Naive thymus-derived CD8-positive, alpha-beta T cell (primary cell): ENCODE measurements at places on chromosomes 3 and 15.

- DNase-seq, result no peak
Measured at GRCh38 chr3:38907426-38907825, 91.4 kb upstream of the SCN10A start.

GRCh38 chr15:78241017-78241416 is 6.7 kb upstream of the ACSBG1 start:
- DNase-seq, result peak; percentile 76

DNA sequence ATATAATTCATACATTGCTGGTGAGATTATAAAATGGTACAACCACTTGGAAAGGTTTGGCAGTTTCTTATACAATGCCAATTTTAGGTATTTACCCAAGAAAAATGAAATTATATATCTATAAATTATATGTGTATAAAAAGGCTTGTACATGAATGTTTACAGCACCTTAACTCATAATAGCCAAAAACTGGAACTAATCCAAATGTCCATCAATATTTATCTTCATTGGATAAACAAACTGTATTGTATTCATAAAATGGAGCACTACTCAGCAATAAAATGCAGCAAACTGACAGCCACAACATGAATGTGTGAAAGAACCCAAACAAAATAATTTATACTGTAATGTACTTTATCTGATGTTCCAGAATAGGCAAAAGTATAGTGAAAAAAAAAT is 33.6 kb upstream of the EIF5A2 start:
- DNase-seq, result no peak

DNA sequence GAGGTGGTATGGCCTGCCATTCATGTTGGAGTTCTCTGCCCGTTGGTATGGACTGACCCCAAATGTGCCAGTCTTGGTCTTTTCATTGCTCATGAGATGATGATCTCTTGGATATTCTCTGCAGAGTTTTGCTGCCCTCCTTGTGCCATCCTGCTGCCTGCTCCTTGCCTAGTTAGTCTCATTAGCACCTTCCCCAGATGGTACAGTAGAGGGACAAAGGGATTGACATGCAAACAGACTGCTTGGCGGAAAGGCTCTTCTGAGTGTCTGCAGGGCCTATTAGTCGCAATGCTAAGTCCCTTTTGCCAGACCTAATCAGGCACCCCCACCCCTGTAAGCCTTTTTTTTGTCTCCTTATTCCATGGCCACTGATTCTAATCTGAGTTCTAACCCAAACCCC is 90.6 kb downstream of the ARNT2 start:
- no peak for DNase-seq

GRCh38 chr15:40238532-40239403 is at the start of gene PAK6:
Gene PAK6, plus strand, starts transcription at chr15:40239063. Its CDS starts 25,723 bp downstream, at chr15:40264786.
- DNase-seq, result no peak

- peak; percentile 73 for DNase-seq
Measured at GRCh38 chr3:70120357-70120966, 120.9 kb downstream of the SAMMSON start.

DNA sequence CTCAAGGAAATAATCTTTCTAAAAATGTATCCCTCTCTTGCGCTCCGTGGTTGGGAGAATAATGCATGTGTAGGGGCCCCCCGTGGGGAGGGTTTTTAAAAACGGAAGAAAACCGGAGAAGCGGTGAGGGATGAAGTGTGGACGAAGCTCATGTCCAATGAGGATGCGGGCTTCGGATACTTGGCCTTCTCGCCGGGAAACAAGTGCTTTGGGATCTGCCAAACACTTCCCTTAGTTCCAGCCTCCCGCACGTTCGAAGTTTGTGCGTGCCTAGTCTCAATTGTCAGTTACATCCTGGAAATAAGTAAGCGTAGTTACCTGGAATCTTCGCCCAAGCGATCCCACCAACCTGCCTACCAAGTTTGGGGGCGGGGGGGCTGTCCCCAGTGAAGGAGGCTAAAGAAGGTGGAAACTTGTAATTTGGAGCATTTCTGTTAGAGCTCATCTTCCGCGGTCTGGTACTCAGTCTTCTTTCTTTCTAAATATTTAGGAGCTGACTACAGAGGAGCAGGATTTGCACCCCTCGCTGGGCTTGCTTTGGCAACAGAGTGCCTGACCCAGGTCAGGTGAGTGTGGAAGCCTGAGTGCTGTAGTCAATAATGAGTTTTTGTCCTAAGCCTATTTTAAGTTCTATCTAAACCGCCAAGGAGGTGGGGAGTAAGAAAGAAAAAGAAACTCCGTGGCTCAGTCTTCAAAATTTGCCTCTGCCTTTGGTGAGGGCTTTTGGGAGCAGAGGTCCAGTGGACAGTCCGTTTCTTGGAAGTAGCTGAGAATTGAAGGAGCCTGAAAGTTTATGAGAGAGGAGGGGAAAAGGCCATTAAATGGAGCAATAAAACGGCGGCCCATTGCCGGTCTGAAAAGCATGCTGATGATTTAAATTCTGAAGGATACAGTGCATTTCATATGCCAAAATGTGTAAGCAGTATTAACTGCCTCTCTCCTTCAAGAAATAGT is 1.1 kb downstream of the ITPR1 start:
- DNase-seq, result no peak

DNA sequence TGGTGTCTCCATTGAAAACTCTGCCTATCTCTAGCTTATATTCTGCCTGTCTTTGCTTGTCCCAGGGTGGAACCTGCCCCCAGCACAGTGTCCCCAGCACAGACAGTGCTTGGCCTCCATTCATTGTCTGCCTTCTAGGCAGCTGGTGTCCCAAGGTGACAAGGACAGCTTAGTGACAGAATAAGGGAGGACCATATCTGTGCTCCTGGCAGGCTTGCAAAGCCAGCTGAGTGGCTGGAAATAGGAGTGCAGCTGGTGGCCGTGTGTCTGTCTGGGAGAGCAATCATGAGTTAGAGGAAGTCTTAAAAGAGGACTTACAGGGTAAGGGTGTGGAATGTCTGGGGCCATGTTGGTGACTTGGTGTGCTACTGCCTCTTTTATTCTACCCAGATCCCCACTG is 33.4 kb downstream of the SCN5A start:
- no peak for DNase-seq

DNA sequence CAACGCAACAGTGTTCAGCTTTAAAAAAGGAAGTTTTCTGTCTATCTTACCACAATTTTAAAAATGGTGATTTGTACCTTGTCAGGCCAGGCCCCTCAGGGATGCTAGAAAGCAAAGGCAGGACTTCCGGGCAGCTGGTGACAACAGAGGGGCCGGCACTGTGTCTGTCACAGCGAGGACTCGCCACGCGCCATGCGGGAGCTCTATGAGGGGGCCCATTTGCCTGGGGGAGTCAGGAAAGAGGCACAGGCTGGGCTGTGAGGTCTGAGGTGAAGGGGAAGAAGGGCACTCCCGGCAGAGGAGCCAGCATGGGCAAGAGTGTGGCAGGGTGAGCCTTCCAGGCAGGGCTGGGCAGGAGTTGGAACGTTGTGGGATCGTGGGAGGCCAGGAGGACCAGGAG is 7.0 kb downstream of the IQSEC1 start:
- DNase-seq, result no peak

GRCh38 chr15:51876169-51876568 is 46.7 kb downstream of the TMOD3 start:
- no peak for DNase-seq

GRCh38 chr3:64368257-64369020 is 143.2 kb upstream of the PRICKLE2 start:
- no peak for DNase-seq

GRCh38 chr3:141073580-141073979 is 22.4 kb downstream of the SPSB4 start:
- DNase-seq, result no peak

- DNase-seq, result no peak
Measured at GRCh38 chr3:50010959-50011358, 71.0 kb downstream of the RBM6 start.

GRCh38 chr3:190019844-190020243 is 100.9 kb downstream of the P3H2 start:
- DNase-seq, result no peak

GRCh38 chr15:100930306-100930848 is 11.2 kb downstream of the LRRK1 start:
- DNase-seq, result no peak

- DNase-seq, result no peak
Measured at GRCh38 chr3:124395584-124396338, 334.5 kb upstream of the UMPS start.

DNA sequence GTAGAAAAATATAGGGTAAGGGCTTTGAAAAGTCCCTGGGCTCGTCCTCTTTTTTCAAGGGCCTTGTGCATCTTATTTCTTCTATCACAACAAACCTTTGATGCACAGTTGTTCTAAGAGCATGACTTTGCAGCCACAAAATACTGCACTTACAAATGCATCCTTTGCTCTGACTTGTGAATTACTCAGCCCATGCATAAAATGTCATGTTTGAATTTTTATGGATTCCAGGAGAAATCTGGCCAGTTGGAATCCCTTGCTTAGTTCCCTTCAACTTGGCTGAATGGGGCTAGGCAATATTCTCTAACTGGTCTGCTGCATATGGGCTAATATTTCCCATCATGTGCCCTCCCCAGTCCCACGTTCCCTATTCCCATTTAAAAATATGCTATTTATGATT is 523.9 kb upstream of the RGMA start:
- DNase-seq, result no peak

DNA sequence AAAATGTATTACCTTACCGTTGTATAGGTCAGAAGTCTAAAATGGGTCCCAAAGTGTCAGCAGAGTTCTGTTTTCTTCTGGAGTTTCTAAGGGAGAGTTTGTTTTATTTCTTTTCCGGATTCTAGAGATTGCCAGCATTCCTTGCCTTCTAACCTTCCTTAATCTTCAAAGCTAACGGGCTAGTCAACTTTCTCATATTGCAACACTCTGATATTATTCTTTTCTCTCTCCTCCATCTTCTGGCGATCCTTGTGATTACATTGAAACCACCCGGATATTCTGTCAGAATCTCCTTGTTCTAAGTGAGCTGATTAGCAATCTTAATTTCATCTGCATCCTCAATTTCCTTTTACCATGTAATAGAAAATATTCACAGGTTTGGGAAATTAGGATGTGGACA is 36.2 kb upstream of the AADACL2 start:
- no peak for DNase-seq

GRCh38 chr3:53834429-53835095 is 11.7 kb downstream of the CHDH start:
- DNase-seq, result no peak

DNA sequence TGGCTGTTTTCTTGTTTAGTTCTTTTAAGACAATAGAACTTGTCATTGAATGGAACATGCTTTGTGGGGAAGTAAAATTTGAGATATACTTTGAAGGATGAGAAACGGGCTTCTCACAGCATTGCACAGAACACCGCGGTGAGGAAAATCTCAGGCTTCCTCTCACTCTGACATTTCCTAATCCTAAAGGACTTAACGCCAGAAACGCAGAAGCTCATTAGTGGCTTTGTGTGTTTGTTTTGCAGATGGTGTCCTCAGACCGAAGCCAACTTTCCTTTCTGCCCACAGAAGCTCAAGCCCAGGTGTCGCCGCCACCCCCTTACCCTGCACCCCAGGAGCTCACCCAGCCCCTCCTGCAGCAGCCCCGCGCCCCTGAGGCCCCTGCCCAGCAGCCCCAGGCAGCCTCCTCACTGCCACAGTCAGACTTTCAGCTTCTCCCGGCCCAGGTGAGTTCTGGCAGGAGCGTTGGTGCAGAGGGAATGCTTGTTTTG is 78.9 kb upstream of the BLM start:
- DNase-seq, result no peak

- DNase-seq, result no peak
Measured at GRCh38 chr15:76196269-76197231, 114.7 kb downstream of the ETFA start.

- DNase-seq, result peak; percentile 10
Measured at GRCh38 chr15:88834211-88834812, 31.1 kb downstream of the ACAN start.

DNA sequence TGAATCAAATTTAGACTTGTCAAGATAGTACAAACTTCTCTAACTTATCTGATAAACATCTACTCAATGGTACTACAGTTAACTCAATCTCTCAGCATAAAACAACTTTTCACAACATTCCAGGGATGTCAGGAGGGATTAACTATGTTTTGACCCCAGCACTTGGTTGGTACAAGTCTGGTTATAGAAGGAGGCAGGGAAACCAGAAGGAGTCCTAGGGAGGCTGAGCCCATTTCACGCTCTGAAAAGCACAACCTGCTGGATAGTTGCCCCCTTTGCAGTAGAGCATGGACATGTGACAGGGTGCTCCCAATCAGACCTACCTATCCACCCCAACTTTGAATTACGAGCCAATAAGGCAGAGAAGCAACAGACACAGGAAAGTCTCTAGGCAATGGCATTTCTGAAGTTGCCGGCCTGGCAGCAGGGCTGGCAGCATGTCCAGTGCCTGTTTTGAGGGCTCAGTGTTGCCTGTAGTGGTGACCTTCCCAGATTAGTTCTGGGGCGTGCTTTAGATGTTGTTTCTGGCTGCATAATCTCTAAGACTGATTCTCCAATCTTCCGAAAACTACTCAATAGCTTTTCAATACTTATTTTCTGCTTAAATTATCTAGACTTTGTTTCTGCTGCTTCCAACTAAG is 8.2 kb downstream of the ANKUB1 start:
- no peak for DNase-seq

DNA sequence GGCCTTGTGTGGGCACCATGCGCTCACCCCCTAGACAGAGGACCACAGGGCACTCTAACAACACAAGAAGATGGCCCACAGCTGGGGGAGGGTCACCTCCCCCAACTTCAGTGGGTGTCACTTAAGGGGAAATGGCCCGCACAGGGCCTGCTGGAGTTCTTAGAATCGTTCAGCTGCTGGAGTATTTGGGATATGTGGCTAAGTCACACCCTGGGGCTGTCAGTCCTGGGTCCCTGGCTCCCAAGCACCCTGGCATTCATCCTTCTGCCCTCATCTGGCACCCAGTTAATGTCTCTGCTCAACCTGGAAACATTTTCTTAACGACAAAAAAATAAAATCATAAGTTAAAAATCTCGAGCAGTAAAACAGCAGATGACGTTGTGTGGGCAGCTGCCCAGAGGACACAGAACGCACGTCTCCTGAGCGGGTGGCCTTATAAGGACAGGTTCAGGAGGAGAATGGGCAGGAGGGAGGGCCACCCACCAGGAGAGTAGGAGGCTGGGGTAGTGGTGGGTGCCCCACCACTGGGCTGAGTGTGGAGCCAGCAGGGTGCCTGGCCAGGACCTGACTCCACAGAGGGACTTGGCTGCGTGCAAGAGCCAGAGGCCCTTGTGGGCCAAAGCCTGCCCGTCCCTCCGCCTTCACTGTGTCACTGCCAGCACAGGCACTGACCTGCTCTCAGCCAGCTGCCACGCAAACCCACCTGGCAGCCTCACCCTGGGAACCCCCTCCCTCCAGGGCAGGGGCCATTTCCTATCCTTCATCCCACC is 11.5 kb downstream of the KBTBD13 start:
- no peak for DNase-seq

DNA sequence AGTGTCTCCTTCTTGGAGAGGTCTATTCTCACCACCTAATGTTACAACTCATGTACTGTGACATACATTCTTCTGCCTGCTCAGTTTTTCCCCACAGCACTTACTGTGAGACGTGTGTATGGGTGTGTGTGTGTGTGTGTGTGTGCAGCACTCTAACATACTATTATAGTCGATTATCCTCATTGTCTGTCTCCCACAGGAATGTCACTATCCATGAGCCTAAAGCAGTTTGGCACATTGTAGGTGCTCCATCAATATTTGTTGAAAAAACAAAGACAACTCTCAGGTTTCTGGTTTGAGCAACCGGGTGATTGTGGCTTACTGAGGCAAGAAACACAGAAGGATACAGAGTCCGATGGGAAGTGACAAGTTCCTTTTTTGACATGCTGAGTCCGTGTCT is 8.6 kb upstream of the ZNF148 start:
- DNase-seq, result no peak

- DNase-seq, result no peak
Measured at GRCh38 chr3:147361454-147362420, 44.6 kb downstream of the ZIC4 start.

GRCh38 chr3:89527736-89528305 is 420.4 kb downstream of the EPHA3 start:
- no peak for DNase-seq
